Endothelial cell of umbilical vein (primary cell): ENCODE measurements at places on chromosomes 3 and 15.

GRCh38 chr15:71572452-71573053, 237.8 kb upstream of the NR2E3 start:
- peak; percentile 50 for DNase-seq

DNA sequence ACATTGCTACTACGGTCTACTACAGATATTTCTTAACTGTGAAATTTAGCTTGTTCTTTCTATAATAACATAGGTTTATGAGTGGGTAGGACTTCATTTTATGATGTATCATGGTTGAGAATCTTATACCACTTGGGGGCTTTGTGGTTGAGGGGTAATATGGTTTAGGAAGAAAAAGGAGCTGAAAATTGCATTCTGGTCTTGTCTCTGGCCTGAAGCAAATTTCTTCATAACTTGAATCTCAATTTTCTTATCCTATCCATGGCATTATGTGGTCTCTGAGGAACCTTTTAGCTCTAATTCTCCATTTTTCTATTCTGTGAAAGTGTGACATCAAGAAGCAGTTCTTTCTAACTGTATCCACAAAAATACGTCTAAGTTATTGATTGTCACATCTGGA, 341.0 kb downstream of the SOX2 start:
- no peak for DNase-seq

DNA sequence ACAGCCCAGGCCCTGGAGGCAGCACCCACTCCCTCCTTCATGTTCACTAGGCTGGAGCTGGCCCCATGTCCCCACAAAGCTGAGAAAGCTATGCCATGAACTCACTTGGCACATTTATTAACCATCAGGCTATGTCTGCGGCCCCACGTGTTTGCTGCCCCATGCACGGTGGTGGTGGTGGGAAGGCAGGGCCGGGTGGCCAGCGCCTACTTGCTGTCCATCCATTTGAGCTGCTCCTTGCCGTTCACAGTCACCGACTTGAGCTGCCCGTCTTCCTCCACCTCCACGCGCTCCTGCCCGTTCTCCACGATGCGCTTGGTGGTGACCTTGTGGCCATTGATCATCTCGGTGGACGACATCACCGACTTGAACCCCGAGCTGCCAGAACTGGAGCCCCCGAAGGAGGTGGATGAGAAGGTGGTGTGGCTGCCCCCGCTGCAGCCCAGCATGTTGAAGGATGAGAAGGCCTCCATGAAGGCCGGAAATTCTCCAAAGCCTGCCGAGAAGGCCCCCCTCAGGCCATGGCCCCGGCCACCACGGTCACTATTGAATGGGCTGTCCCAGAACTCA, 4.3 kb downstream of the DNAJB8 start:
- no peak for DNase-seq

GRCh38 chr3:186825872-186826409, 16.6 kb upstream of the ADIPOQ start:
- no peak for DNase-seq

GRCh38 chr3:46110701-46111493, 83.6 kb upstream of the XCR1 start:
- DNase-seq = no peak
